ENCODE measurements at places on chromosomes 2 and 18.

- no peak for DNase-seq
Observed at GRCh38 chr18:22044474-22045220, 124.7 kb upstream of the GATA6 start.

DNA sequence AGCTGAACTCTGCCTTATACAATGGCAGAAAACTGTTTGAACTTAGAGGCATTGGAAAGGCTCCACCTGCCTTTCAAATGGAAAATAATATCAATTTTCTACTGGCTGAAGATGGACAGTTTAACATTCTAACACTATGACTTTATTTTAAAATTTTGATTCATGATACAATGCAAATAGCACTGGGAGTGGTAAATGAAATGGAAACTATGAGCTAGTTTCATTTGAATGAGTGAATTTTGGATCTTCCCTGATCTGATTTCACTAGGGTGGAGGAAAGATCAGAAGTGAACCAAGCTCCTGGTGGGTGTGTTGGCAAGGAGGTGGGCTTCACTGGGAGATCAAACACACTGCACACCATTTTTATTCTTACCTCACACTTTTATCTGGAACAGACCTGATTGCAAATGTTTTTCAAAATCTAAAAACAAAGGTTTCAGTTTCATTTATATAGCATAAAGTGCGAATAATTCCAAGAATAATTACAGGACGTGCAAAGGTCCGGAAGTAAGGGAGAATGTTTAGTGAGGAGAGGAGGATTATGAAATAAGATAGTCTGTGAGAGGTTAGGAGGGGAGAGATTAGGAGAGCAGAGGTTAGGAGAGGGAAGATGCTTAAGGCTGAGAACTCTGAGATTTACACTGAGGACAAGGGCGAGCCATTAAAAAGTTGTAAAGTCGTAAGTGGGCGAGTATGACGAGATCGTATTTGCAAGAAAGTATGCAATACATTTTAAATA is 18.6 kb upstream of the MBP start:
- no peak for DNase-seq

DNA sequence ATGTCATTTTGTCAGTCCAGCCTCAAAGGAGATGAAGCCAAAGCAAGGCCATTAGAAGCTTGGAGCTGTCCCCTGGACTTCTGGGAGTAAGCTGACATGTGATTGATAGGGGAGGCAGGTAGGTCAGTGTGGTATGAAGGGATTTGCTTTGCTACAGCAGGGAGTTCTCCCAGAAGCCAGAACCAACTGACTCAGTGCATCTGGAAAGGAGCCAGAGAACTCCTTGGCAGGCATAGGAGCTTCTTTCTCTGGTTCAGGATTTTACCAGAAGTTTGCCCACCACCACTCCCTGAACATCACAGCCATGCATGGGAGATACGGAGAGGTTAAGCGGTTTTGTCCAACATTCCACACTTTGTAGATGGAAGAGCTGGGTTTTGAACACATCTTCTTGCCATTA is 24.5 kb upstream of the KCNE4 start:
- DNase-seq, result no peak

GRCh38 chr2:179348906-179349305 is 84.3 kb upstream of the SESTD1 start:
- no peak for DNase-seq
